Fibroblast of villous mesenchyme (primary cell): ENCODE measurements at places on chromosomes 11 and 22.

DNA sequence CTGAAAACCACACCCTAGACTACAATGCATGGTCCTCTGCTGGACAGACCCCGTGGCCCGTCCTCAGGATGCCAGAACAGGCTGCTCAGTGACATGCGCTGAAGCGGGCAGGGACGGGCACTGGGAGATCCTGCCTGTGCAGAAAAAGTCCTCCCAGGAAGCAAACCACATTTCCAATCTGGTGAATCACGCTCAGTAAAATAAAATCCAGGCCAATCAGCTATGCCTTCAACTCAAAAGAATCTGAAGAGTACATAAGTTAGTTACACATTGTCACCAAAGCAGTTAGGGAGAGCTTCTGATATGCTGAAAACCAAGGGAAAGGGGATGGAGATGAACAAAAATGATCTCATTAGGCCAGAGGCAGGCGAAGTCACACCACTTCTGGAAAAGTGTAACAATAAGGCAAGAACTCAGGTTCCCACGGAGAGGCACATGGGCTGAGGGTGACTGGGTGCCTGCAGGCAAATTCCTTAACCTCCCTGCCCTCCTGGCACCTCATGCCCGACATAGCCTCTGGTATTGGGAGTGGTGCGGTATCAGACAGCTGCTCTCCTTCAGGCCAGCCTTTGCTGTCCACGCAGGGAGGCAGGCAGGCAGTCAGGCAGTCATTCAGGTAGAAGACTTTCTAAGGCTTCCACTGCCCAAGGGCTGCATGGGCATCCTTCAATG is 66.4 kb downstream of the APOL5 start:
- DNase-seq, result no peak

DNA sequence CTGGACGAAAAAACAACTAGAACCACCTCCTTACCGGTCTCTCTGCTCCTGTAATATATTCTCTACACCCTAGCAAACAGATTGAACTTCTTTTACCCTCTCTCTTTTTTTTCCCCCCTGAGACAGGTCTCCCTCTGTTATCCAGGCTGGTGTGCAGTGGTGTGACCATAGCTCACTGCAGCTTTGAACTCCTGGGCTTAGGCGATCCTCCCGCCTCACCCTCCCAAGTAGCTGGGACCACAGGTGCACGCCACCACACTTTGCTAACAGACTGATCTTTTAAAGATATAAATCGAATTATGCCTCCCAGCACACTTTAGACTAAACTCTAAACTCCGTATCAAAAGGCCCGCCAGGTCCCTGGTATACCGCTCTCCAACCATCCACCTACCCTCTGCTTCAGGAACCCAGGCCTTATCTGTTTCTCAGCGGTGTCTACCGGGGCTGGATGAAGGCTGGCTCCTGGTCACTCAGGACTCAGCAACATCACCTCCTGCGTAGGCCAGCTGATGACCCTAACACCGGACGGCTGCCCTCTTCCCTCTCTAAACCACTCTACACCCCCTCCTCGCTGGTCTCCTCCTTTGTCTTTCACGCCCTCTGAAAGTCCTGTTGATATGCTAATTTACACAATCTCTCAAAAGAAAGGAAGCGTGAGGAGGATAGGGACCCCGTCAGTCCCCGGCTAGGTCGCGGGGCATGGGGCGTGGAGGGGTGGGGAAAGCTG is 745 bp downstream of the C22orf39 start:
- peak; percentile 23 for DNase-seq

DNA sequence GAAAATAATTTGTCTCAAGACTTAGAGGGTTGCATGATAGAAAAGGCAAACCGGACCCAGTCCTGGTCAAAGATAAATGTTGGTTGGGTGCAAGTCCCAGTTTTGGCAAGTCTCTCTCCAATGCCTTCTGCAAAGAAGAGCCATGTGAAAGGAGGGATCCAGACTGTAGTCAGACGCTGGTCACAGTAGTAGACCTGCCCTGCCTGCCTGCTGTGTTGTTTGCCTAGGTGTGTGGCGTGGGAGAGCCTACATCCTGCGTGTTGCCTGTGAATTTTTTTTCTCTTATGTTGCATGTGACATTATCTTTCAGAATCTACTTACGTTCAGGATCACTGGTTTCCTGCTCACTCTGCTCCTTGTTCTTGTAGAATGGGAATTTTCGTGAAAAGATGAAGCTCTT is 197.6 kb upstream of the CCDC90B start:
- DNase-seq, result no peak

DNA sequence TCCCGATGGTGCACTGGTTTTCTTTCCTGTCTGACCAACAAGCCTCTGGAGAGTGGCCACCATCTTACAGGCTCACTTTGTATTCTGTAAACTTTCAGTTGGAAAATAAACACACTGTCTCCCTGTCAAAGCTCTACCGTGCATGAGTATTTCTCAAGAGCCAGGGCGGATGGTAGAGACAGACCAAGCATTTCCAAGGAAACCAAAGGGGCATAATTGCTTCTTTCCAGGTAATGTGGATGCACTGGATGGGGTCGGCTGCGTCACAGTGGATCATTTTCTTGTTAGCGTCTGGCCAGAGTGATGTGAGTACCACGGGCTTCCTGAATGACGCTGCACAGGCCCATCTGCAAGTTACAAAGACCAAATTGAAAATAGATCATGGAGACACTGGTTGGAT is 5.1 kb upstream of the SEZ6L start:
- no peak for DNase-seq

- DNase-seq, result no peak
These were observed 9.5 kb downstream of the ROBO3 start for GRCh38 chr11:124874571-124875255.
